Testis (tissue), 5 donors: ENCODE measurements at places on chromosomes 5 and 9. TPM values are rescaled to one million over a fixed set of nuclear protein-coding genes. Genes with fewer than 3 reads are reported as not detected.
A peak's percentile ranks its signal among the peaks of the same experiment; 100 is the strongest.

The TAF11L7 gene
- total RNA-seq = not detected

DNA sequence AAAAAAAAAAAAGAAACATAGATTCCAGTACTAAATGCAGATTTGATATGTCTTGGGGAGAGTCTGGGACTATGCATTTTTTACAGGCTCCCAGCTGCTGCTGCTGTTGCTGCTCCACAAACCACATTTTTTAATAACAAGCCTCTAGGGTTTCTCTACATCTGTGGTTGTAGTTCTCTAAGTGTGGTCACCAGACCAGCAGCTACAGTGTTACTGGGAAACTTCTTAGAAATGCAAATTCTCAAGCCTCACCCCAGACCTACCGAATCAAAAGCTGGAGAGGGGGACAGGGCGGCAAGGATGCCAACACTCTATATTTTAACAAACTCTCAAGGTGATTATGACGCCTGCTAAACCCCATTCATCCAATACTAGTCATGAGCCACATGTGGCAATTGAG, 293.4 kb upstream of the PTGER4 start:
- no peak for DNase-seq

DNA sequence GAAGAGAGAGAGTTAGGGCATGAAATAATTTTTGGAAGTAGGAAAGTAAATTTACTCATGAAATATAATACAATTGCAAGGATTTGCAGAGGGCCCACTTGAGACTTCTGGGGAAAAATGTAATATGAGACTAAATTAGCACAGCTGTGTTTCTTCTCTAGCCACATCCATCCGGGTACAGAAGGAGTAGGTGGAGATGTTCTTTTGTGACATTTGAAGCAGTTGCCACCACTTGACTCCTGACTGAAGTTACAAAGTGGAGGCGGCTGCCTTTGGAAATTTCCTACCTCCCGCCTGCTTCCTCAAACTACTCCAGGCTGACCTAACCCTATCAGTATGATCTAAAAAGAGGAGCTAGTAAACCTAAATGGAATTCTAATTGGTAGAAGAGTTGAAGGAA, 58.1 kb upstream of the SHISAL2B start:
- no peak for DNase-seq

The PCDHB6 gene
- total RNA-seq = 4.4 TPM

GRCh38 chr9:135281791-135282737, 194.6 kb downstream of the OLFM1 start:
- peak; percentile 53 for DNase-seq

- DNase-seq = no peak
Measured at GRCh38 chr5:109650493-109650892, 39.2 kb upstream of the MAN2A1 start.

The ASS1 gene
- 68.5 TPM for total RNA-seq

GRCh38 chr5:32202394-32202793, 28.3 kb upstream of the GOLPH3 start:
- no peak for DNase-seq

DNA sequence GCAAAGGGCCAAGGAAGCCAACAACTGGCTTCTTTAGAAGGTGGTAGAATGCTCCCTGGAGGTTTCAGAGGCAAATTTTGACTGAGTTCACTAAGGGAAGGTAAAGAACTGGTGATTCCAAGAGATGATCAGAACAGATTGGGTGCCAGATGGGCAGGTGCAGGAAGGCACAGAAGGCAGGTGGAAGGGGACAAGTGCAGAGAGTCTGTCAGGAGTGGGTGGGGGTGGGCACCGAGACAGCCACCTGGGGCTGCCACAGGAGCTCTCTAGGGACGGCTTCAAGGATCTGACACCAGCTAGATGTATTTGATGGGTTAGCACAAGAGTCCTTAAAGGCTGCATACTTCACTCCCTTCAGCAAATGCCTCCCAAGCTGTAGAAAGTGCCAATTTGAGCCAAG, 207.3 kb downstream of the PTTG1 start:
- DNase-seq = no peak

GRCh38 chr5:39049315-39049714, 24.9 kb downstream of the RICTOR start:
- DNase-seq = no peak

The NCS1 gene
- total RNA-seq = 5.2 TPM

The FAM169A gene
- 58.6 TPM for total RNA-seq

The SLC25A2 gene
- total RNA-seq = 4.4 TPM

The CCNJL gene
- 41.4 TPM for total RNA-seq

DNA sequence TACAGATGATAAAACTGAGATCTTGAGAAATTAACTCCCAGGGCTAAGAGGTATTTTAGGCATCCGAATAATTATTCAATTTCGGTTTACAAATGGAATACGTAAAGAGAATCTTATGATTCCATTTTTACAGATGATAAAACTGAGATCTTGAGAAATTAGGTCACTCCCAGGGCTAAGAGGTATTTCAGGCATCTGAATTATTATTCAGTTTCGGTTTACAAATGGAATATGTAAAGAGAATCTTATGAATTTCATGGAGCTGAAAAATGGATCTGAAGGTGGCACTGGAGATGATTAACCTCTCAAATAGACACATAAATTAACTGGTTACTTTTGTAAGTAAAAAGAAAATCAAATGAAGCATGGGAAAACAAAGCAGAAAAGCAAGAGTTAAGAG, 44.2 kb downstream of the FGF1 start:
- no peak for DNase-seq

DNA sequence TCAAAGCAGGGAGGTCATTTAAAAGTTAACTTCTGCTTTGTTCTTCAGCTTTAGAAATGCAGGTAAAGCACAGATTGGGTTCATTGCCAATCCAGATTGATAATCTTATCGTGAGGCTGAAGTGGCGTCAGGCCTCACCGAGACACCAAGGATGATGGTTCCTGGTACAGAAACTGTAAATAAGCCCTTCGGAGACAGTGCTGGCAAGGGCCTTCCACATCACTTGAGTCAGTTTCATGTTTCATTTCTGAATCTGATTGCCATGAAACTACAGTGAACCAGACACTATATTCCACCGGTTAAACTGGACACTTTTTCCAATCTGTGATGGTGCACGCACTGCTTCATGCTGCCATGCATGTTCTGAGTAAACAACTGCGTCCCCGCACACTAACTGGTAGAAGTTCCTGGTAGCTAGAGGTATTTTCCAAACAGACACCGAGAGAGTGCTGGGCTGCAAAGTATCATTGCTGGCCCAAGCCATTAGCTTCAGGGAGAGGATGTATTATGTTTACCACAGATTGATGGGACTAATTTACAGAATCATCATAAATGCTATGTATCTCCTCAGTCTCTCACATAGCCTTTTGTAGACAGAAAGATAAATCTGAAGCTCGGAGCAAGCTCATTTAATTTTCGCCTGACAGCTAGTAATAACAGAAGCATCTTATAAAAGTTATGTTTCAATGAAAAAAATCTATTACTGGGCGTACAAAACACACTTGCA, 336.1 kb downstream of the GLIS3 start:
- no peak for DNase-seq

DNA sequence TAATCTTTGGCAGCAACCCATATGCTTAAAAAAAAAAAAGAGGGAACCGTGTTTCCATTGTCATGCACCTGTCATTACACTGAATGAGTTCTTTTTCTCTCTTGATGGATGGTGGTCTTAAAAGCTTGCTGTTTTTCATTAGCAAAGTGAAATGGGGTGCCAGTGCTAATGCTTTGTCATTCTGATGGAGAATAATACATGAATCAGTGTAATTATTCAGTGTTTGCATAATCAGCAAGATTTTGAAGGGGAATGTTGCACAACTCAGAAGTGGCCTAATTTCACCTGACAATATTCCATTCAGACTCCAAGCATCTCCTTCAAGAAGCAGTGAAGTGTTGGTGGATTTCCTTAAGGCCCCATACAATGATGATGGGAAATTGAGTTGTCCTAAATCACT, 38.1 kb downstream of the MAP1B start:
- DNase-seq = no peak

DNA sequence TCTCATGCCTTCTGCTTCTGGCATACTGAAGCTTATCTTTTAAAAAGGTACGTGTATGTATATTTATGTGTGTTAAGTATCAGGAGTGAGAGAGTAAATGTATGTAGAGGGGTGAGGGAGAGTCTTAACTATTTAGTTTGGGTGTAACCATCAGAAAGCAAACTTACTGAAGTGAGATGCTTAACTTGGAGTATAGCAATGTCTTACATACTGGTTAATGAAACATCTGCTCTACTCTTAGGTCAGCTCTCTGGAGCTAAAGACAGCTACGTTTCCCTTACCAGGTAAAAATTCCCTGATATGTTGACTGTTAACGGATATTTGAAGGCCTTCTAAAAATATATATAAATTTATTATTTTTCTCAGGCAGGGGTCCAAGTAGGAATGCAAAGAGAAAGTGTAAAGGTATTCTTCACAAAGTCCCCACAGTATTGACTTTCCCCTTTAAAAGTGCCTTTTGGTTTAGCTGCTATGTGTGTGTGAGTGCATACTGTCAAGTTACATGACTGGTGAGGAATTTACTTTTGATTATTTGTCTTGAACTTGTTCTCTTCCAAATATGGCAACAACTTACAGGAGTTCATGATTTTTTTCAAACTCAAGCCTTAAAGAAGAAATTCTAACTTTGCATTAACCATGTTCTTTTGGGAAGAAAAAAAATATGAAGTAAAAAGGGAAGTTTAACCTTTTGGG, 12.3 kb upstream of the C5orf24 start:
- DNase-seq = no peak

DNA sequence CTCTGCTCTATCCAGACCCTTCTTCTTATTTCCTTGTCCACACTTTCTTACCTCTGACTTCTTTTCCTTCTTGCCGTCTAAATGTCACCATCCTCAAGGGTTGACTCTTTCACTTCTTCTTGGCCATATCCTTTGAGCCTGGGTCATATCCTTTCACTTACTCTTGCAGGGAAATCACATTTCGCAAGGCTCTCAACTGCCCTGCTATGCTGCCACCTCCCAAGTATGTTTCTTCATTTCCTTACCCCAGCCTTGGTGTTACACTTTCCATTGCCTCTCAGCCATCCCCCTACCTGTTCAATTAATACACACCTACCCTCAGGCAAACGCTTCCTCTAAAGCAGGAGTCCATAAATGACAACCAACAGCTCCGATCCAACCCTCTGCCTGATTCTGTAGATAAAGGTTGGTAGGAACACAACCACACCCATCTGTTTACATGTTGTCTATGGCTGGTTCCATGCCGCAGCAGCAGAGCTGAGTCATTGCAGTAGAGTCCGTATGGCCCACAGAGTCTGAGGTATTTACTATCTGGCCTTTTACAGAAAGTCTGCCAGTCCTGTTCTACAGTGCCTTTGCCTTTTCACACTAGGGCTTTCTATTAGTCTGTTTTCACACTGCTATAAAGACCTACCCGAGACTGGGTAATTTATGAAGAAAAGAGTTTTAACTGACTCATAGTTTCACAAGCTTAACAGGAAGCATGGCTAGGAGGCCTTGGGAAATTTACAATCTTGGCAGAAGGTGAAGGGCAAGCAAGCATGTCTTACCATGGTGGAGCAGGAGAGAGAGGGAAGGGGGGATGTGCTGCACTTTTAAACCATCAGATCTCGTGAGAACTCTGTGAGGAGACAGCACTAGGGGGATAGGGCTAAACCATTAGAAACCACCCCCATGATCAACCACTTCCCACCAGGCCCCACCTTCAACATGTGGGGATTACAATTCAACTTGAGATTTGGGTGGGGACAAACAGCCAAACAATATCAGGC, 97.9 kb downstream of the SV2C start:
- no peak for DNase-seq

The HAVCR2 gene
- total RNA-seq = 3.2 TPM

The CMYA5 gene
- 33.8 TPM for total RNA-seq

GRCh38 chr5:73759771-73760170, 133.8 kb downstream of the ARHGEF28 start:
- DNase-seq = no peak

The BTNL8 gene
- total RNA-seq = 14.7 TPM

The CYLC2 gene
- total RNA-seq = 20.5 TPM

DNA sequence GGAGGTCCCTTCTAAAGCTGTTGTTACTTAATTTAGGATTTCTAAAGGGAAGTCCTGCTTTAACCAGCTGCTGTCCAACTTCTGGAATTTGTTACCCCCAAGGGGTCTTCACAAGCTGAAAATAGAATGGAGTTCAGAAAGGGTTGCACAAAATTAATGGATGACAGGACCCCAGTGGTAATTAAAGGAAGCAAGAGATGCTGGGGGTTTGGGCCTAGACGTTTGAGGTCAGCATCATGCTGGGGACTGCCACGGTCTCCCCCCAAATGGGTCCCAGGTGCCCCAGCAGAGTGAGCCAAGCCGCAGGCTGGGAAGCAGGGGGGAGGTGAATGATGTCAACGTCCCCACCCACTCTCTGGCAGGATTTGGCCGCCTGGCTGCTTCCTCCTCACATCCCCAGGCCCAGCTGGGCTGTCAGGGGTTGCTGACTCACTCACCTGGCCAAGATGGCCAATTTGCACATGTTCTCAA, 97.5 kb upstream of the ARAP3 start:
- DNase-seq = no peak

The PDE6A gene
- total RNA-seq = 3.2 TPM

- peak; percentile 46 for DNase-seq
Measured at GRCh38 chr9:21559402-21560280, 77.5 kb upstream of the IFNE start.

DNA sequence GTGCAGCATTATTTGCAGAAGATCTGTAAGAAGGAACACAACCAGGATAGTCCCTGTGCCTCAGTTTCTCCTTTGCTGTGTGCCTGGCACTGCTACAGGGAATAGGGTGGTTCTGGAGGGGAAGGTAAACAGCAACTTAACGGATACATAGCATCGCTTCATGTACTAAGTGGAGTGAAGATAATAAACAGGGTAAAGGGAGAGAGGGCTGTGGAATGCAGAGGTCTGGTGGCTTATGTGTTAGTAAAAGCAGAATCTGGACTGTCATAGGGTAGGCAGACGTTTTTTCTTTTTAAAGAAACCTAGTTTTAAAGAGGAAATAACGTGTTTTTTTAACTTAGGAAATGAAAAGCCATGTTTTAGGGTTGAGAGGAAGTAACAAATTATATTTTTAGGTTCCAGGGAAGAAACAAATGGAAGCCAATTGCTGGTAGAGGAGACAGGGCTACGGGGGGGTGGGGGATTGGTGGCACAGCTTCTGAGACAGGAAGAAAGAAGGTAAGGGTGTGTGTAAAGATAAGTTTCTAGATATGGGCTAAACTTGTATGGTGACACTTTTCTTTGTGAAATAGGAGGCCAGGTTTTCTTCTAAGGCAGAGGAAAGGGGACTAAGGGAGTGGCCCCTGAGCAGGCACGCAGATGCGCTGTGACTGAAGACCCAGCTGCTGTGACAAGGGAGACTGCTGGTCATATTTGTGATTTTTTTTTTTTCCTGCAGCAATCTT, 1.3 kb downstream of the GNG10 start:
- DNase-seq = no peak

The SPINK6 gene
- not detected for total RNA-seq

DNA sequence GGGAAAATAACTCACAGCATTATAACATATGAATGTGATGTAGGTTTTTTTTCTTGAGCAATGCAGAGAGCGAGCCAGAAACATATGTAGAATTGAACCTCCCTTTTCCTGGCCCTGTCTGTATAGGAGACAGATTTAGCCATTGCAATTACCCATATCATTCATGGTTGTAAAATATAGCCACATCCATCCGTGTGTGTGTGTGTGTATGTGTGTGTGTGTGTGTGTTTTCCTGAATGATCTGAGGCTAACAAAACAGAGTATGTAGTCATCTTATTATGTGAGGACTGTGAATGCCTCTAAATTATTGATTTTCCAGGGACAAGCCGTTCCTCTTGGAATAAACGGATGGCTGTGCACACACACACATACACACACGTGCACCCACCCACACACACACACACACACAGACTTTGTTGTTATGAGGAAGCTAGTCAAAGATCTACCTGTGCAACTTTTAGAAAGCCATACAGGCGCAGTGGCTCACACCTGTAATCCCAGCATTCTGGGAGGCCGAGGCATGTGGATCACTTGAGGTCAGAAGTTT, 11.7 kb upstream of the DENND1A start:
- DNase-seq = no peak

The LCN9 gene
- total RNA-seq = not detected
